ENCODE measurements at places on chromosomes 12 and 14.

DNA sequence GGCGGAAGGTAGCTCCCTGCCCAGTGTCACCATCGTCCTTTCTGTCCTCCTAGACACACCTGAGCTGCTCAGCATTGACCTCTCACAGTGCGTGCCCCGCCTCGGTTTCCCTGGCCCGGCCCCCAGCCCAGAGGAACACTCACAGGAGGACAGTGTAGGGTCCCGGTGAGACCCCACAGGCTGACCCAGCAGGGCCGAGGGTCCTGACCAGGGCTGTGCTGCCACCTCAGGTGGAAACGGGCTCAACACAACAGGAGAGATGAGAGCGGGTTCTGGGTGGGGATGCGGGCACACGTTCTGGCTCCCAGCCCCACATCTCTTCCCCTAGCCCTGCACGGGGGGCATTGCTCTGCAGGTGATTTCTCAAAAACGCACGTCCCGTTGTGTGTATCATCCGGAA, 98.1 kb downstream of the PIWIL1 start:
- DNase-seq: peak; percentile 64

- DNase-seq: no peak
Measured at GRCh38 chr14:36817071-36817930, 155.6 kb downstream of the PAX9 start.

DNA sequence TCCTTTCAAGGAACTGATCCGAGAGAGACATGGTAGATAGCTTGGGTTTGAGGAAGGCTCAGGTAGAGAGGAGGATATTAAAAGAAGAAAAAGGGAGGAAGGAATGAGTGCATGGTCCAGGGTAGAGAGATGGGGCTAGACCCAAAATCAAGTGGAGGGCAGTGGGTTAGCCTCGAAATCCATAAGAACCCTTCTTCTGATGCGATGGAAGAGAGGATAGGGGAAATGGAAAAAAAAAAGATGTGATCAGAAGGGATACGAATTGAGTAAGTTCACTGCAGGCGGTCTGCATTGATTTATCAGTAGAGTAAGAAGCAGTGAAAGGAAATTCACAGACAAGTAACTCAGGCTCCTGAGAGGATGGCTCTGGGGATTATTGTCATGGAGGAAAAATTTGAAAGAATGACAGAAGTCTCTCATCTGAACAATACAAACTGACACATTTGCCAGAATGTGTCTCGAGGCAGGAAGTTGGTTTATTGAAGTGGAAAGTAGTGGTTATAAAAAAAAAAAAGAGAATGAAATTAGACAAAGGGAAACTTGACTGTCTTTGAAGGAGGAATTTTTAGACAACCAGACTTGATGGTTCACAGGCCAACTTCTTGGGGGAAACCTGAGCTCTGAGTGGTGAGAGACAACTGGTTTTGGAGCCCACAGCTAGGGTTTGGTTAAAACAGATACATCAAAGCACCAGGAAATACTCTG, 10.2 kb downstream of the PPFIBP1 start:
- DNase-seq: no peak

GRCh38 chr14:74141703-74142102, 56.9 kb downstream of the LIN52 start:
- no peak for DNase-seq

DNA sequence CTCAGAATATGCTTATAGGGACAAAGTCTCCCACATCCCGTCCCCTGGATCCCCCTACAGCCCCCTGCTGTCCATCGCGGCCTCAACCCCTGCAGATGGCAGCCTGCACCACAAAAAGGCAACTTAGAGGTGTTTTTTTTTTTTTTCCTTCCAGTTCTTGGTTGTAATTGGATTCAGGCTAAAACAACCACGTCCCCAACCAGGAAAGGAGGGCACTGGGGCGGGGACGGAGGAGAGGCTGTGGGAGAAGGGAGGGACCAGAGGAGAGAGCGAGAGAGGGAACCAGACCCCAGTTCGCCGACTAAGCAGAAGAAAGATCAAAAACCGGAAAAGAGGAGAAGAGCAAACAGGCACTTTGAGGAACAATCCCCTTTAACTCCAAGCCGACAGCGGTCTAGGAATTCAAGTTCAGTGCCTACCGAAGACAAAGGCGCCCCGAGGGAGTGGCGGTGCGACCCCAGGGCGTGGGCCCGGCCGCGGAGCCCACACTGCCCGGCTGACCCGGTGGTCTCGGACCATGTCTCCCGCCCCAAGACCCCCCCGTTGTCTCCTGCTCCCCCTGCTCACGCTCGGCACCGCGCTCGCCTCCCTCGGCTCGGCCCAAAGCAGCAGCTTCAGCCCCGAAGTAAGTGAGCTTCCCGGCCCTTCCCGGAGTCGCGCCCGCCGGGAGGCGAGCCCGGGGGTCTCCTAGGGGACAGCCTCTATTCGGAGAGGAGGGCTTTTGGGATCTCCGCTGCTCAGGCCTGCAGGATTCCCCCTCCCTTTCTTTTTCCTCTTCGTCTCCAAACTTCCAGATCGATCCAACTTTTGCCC, at the start of gene MMP14:
MMP14 (plus strand) TSS at position 285 of the 813 bp plus-strand sequence; CDS start at position 518, 233 bp downstream.
- DNase-seq: no peak

DNA sequence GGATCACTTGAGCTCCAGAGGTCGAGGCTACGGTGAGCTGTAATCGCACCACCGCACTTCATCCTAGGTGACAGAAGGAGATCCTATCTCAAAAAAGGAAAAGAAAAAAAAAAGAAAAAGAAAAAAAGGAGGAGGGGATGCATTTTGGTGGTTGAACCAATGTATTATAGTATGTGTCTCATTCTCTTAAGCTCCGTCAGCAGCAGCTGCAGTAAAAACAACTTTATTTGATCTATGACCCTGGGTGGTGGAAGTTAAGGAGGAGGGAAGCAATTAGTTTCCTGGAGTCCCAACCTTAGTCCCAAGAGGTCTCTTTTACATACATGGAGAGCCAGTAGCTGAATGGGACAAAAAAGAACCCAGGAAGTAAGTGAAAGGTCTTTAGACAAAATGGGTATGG, 26.8 kb upstream of the APOF start:
- DNase-seq: no peak

Data from posterior cingulate gyrus (tissue), 11 donors.